ENCODE measurements at places on chromosomes 5 and 9. TPM values are rescaled to one million over a fixed set of nuclear protein-coding genes. Genes with fewer than 3 reads are reported as not detected.

The SLC6A3 gene
- not detected for total RNA-seq

The SAXO1 gene
- not detected for total RNA-seq

The SHC3 gene
- total RNA-seq: 0.18 TPM

The SHB gene
- total RNA-seq: 54.8 TPM

The RMRP gene
- total RNA-seq: 23,916 TPM

Data from HT-29 (cell line).